ENCODE measurements at places on chromosomes 7 and 10.

DNA sequence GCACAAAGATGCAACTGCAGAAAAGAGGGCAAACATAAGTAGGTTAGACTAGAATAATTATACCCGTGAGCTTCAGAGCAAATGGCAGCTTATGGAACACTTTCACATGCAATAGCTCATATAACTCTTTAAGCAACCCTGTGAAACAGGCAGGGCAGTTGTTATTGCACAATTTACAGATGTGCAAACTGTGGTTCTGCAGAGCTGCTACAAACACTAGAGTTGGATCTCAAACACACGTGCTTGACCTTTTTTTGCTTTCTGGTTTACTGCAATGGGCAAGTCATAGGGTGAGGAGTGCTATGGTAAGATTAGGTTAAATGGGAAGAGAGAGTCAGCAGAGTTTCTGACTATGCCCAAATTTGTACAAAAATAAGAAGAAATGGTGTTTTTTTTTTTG, 610.8 kb downstream of the GATA3 start:
- DNase-seq = no peak

- no peak for DNase-seq
These were observed 154.8 kb downstream of the RAPGEF5 start for GRCh38 chr7:22202141-22202540.

DNA sequence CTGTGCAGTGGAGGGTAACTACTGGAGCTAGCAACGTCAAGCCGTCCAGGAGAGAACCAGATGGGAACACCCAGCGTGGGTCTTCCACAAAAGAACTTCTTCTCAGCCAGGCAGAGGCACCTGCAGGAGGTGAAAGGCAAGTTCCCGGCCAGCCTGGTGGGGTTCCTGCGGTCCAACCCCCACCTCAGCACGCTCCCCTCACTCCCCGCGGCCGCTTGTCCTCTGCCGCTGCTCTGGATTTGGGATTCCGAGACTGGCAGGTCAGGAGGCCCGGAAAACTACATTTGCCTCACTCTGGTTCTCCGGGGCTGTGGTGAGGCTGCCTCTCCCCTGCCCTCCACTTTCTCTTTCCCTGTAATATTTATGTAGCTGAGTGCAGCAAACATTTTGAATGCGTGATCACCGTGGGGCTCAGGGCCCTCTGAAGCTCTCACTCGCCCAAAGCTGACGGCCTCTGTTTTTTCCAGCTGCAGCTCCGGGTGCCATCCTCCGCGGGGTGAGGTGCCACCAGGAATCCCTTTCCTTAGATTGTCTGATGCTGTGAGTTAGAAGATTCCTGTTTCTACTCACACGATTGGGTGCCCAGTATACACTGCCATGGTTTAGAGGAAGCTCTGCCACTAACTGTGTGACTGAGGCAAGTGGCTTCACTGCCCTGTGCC, 366.9 kb downstream of the DNAJB6 start:
- no peak for DNase-seq

DNA sequence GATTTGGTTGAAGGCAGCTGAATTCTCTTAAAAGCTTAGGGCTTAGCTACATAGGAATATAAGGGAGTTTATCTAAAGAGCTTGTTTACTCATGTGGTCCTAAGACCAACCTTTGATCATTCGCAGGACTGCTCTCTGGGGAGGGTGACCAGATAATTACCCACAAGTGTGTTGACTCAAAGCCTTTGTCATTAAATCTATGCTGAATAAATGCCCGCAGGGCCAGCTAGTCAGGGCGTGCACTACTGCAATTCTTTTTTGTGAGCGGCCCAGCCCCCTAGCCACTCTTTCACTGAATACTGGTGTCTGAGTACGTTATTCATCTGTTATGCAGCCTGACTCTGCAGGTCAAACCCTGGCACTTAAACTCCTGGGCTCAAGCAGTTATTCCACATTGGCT, 69.6 kb downstream of the AKAP9 start:
- DNase-seq = no peak

- DNase-seq = no peak
These were observed 191.3 kb upstream of the PODXL start for GRCh38 chr7:131747658-131748232.
